NCI-H1436 (cell line): ENCODE measurements at places on chromosomes 3 and 15.

DNA sequence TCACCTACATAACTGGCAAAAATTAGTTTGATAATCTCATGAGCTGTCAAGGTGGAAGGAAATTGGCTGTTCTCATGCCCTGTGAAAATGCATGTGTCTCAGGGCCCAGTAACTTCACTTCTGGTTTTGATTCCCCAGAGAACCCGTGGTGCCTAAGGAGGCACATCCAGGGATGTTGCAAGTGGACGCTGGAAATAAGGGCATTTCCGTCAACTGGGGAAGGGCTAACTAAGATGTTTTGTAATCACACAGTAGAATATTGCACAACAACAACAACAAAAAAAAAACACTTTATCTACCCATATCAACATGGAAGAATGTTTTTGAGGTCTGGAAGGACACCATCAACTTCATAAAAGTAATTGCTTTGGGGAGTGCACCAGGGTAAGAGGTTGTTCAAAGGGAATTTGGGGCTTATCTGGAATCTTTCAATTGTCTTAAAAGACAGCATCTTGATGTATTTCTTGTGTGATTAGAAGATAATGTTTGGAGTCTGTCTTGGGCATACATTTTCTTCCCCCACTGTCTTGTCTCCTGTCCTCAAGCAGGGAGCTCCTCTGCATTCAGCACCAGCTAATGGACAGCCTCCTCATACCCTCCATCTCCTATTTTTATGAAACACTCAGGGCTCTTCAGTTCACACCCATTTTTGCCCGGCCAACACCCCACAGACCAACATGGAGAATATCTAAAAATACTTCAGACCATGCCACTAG is 37.2 kb upstream of the PRR20G start:
- no peak for DNase-seq

DNA sequence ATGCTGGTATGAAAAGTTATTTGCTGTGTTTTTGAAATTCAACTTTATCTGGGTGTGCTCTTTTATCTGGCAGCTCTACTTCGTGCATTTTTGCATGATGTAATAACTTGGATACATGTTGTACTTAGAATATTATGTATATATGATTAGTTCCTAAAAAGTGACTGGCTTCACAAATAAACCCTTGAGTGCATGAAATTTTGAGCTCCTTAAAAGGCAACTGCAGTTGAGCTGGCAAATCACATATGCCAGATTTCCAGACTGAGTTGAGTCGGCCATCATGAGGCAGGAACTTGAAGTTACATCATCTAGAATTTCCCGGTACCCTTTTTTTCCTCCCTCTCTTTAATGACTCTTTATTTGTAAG is 162.5 kb downstream of the FNDC3B start:
- DNase-seq = no peak

- peak; percentile 87 for DNase-seq
Observed at GRCh38 chr15:49169880-49170597, at the start of gene GALK2. Gene GALK2 (plus strand): TSS chr15:49170247. CDS start chr15:49170323, 76 bp downstream.

DNA sequence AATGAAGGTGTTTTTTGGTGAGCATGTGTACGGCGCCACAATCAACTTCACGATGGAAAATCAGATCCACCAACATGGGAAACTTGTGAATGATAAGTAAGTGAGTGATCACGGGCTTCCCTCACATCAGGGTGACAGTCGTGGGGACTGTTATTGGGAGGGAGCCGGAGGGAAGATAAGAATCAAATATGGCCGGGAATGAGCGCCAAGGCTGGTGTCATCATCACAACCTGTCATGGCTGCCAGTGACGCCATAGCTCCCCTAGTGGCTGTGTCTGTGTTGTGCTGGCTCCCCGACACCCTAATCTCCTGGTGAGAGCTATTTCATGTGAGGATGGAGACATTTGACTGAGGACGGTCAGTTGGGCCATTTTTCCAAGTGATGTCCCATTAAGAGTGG is 168.5 kb downstream of the SV2B start:
- no peak for DNase-seq

DNA sequence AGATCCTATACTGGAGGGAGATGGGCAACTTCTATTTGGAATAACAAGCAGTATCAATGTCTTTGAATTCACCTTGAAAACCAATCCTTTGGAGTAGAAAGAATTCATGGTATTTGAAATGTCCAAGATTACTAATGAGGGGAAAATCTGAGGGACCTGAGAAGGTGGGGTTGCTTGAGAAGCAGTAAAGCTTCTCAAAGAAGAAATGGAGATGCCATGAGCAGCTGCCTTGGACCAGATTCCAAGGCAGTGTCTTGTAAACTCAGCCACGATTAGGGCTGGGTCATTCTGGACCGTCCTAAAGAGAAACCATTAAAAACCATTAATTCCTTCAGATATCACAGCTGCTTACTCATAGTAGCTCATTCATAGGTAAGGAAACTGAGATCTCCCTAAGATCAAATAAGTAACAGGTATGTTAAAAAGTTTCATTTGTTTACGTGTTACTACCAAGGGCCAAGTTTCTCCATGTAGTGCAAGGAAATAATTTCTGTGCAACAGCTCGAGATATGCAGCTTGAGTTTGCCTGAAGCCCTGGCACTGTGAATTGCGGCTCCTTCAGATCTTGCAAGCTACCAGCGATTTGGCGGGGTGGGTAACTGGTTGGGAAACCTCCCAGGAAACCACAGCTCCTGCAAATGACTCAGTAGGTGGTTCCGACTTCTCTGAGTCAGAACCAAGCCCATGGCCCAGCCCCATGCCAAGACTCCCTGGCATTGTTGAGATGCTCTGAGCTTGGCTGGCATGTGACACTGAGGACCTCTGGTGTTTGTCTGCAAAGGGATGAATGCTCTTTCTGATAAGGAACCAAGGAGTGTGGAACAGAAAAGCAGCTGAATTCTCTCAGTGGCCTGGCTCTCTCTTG is 296.8 kb downstream of the RORA start:
- DNase-seq = no peak

- no peak for DNase-seq
Observed at GRCh38 chr3:13703071-13703470, 154.1 kb downstream of the FBLN2 start.

GRCh38 chr15:85142312-85142711 is 160.7 kb downstream of the PDE8A start:
- no peak for DNase-seq

DNA sequence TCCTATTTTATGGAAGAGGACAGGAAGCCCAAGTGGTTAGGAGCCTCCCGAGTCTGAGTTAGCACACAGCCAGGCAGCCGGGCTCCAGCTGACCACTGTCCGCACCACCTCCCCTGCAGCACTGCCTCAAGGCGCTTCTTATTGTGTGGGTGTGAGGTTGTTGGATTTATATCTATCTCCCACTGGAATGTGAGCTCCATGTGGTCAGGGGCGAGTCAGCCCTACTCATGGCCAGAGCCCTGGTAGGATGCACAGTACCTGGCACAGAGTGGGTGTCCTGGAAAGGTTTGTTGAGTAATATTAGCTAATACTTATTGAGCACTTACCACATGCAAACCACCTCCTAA is 9.7 kb upstream of the FBLN2 start:
- no peak for DNase-seq

DNA sequence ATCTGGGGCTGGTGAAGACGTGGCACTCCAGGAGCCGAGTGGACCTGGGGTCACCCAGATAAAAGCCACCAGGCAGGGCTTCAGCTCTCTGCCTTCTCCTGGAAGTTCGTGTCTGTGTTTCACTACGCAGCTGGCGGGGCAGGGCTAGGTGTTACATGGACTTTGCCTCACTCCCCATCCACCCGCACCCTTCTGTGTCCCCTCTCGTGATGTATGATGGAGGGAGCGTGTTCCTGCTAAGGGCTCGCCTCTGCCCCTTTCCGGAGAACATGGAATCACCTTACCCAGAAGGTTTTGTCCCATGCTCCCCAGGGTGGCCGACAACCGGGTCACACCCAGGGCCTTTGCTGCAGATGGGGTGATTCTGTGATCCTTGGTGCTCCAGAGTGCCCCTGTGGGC is 96.2 kb downstream of the GABRG3 start:
- no peak for DNase-seq

- no peak for DNase-seq
Observed at GRCh38 chr15:31265871-31266711, 60.5 kb upstream of the KLF13 start.

DNA sequence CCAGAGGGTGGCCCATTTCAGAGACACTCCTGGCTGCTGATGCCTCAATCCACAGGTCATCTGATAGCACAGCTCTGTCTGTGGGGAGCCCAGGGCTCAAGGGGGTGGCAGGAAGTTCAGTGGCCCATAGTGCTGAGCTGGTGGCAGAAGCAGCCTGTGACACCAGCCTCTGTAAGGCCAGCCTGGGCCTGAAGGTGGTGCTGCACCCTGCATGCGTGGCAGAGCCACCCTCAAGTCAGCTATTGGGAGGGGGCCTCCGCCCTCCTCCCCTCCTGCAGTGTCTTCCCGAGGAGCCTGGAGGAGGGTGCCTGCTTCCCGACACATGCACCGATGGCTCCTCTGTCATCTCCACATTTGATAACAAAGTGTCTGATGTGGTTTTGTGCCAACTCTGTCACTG is 3.0 kb downstream of the PLA1A start:
- DNase-seq = peak; percentile 20

DNA sequence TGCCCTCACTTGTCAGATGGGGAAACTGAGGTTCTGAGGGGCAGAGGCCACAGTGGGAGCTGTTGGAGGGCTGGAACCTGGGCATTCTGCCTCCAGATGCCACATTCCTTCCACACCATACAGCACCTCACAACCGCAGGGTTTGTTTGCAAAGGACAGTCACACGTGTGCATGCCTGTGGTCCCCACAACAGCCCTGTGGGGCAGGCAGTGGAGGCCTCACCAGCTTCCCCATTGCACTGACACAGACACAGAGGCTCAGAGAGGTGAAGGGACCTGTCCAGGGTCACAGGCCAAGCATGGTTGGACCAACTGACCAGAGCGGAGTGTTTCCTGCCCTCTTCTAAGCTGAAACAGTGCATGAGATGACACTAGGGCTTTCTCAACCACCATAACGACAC is 75.2 kb upstream of the SEC13 start:
- no peak for DNase-seq

GRCh38 chr15:75943713-75944215 is 40.1 kb downstream of the FBXO22 start:
- no peak for DNase-seq

DNA sequence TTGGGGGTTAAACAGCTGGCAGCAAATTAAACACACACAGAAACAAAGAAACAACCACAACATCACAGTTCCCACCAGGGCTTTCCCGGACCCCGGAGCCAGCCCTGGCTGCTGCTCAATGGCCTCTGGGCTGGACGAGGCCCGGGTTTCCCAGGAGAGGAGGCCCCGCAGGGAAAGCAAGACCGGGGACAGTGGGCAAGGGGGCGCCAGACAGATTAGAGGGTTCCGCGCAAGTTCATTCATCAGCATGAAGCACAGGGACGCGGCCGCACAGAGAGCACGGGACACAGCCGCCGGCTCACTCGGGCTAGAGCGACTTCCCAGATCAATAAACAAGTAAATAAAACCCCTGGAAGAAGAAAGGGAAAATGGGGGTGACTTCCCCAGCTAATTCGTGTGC is 66.4 kb upstream of the RPL32 start:
- no peak for DNase-seq

- no peak for DNase-seq
Observed at GRCh38 chr3:155065537-155065936, 14.6 kb upstream of the MME start.

GRCh38 chr3:169387751-169388696 is 275.5 kb downstream of the MECOM start:
- no peak for DNase-seq

DNA sequence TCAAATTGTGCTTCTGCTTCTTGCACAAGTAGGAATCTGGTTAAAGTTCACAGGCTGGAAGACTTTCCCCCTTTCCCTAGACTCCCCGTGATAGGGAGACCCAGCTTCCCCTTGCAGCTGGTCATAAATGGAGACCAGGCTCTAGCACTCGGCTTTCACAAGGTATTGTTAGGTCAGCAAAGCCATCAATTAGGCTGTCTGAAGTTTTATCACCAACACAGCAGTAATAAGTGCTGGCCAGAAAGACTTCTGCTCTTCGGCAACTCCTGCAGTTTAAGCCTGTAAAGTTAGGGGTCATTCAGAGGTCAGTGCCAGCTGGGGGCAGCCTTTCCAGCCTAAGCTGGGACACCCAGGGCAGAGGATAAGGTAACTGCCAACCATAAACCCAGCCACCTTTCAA is 203.4 kb downstream of the MEIS2 start:
- no peak for DNase-seq

- no peak for DNase-seq
Observed at GRCh38 chr3:12601072-12601471, 44.2 kb downstream of the MKRN2 start.

DNA sequence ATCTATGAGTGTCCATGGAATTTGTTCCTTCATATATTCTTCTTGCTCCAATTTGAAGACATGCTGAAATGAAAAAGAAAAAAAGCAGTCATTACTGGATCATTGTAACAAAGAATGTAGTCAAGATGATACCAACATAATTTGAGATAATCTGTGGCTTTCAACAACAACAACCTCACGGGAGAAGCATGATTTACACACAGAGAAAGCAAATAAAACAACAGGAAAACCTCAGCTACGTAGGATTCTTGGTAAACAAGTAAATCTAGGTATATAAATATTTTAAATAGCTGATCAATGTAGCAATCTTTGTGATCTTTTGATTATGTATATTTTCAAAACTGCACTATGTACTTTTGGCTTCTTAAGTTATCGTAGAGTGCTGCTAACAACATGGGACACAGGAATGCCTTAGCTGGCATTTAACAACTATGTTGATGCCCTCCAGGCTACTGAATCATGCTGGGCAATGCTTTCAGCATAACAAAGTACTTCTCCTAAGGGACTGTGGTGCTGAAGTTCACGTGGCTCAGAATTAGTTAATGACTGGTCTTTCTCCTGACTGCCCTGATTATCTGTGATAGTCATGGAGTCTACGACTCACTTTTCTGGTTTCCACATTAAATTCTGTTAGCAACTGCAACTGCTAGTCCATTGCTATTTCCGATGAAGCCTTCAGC is 96.5 kb upstream of the MYO5C start:
- no peak for DNase-seq

DNA sequence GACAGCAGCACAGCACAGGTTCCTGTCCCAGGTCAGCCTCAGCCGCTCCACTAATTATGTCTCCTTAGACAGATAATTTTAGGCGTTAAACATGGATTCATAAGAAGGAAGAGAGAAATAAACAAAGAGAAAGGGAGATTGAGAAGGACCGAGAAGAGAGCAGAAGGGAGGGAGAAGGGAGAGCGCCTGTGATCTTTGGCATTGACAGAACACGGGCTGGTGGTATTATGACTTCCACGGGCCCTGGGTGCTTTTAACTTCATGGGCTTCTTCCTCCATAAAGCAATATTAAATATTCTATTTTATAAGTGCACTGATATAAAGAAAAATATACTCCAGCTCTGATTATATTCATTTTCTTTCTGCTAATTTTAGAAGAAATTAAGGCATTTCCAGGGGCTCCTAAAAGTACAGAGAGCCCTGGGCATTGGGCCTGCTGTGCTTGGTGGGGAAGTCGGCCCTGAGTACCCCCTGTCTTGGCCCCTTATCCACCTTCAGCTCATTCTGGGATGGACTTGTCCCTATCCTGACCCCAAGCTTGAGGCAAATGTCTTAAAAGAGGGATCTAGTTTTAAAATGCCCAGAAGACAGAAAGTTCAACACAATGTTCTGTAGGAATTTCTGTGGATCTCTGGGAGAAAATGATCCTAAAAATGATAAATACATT is 135.3 kb downstream of the MEX3B start:
- no peak for DNase-seq
